ENCODE measurements at places on chromosomes 7 and 10.
A peak's percentile ranks its signal among the peaks of the same experiment; 100 is the strongest.

DNA sequence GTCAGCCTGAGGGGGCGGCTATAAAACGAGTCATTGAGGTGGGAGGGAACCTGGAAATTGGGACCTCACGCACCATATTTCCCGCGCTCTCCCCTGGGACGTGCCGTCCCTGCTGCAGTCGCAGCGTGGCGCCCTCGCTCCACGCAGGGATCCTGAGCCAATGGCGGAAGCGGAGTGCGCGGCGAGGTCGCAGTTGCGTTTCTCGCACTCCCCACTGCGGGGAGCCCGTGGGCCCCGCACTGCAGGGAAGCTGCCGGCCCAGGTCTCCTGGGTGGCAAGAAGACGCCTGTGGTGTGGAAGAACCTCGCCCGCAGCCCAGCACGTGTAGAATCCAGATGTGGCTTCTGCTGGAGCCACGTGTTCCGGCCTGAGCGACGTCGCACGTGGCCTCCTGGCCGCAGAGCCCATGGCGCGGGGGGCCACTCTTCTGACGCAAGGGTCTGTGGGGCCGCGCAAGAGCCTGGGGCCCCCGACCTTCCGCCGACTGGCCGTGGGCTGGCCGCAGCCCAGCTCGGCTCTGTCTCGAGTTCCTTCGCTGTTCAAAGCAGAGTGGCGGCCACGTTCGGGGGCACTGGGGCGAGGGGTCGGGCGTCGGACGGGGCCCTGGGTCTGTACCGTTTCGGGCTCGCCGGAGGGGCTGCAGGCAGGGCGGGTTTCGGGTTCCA is 26.4 kb downstream of the HIF1AN start:
- DNase-seq = peak; percentile 74

- DNase-seq = peak; percentile 44
These were observed 37.0 kb downstream of the RBM20 start for GRCh38 chr10:110681023-110681681.

DNA sequence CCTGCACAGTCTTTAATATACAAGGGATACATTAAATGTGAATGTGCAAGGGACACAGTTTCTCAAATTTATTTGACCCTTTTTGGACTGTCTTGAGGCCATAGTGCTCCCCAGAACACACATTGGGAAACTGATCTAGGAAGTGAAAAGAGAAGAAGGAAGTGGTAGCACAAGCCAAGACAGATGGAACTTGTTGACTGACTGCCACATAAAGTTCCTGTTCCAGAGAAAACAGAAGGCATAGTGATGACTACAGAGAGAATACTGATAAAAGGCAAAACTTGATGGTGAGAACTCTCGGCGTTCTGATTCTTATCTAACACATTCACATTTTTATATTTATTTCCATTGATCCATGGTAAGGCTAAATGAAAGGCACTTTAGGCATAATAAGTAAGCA is 1216.4 kb downstream of the CNTNAP2 start:
- DNase-seq = no peak

DNA sequence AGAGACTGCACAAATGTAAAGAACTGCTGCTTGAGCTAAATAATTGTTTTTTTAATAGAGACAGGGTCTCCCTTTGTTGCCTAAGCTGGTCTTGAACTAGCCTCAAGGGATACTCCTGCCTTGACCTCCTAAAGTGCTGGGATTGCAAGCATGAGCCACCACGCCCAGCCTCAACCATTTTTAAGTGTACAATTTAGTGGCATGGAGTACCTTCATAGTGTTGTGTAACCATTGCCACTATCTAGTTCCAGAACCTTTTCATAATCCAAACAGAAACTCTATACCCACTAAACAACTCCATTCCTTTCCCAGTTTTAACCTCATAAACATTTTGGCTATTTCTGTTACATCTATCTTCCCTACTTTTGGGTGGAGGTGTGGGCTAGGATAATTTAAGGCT is 6.7 kb downstream of the EIF4H start:
- DNase-seq = no peak

DNA sequence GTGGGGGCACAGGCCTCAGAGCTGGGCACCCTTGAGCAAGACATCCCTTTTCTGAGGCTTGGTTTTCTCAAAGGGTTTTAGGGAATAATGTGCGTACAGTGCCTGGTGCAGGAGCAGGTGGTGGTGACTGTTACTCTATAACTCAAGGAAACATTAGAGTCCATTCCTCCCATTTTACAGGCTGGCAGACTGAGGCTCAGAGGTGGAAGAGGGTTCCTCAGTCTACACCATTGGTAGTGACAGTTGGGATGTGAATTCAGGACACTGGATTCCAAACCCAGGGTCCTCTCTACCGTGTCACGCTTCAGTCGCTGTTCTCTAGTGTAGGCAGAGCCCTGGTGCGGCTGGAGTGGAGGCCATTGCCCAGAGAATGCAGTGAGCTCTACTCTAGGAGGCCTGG is 40.0 kb upstream of the AQP1 start:
- no peak for DNase-seq

- DNase-seq = no peak
These were observed 73.4 kb downstream of the GPR141 start for GRCh38 chr7:37756797-37757551.

DNA sequence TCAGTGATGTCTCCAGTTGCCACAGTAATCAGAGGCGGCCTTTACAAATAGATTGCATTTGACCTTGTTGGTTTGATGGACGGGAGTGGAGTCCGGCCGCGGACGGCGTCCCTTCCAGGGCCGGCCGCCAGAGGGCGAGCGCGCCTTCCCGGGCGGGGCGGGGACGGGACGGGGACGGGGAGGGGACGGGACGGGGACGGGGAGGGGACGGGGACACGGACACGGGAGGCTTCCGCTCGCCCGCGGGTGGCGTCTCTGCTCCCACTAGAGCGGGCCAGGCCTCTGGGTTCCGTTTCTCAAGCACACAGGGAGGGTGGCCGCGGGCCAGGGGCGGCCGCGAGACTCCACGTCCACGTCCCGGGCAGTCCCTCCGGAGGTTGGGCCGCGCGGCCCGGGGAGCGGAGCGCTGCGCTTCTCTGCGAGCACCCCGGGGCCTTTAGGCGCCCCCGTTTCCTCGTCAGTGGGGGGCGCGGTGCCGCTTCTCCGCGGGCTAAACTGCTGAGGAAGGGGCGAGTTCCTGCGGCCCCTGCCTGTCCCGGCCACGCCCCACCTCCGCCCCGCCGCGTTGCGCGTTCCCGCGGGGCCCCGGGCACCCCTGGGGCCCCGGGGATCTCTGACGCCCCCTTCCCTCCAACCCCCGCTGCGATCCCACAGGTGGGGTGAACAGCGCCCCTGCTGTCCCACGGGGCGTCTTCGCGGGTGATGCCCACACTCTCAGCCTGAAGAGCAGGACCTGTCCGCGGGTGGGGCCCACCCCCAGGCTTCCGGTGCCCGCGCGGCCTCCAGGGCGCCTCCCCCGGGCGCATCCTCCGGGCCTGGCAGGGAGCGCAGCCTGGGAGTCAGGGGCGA is 84.2 kb upstream of the MKI67 start:
- DNase-seq = peak; percentile 78

DNA sequence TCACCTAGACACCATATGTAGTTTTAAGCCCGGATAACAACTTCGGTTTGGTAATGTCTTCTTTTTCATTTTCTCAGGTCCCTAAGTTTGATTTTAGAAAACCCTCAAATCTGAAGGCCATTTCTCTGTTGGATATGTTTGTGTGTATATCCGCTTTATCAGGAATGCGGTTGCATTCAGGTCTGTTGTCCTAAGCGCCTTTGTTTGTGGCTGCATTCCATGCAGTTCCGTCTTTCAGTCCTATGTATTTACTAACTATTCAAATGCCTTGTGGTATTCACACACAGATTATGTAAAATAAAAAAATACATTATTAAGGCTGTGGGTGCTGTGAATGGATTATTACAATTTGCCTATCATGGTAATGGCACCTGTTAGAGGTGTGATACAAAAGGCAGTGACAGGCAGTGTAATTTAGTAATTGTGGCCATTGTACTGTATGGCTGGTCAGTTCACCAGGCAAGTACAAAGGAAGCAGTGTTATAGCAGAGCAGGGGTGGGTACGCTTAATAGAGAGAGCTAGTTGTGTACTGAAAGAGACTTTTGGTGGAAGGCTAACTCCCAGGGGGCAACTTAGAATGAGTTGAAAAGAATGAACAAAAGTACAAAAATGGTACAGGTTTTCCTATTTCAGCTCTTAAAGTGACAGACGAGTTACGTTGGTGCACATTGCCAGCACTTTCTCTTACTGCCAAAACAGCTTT is 136.4 kb downstream of the VTI1A start:
- DNase-seq = peak; percentile 98

GRCh38 chr7:157980774-157981173 is 606.8 kb downstream of the PTPRN2 start:
- no peak for DNase-seq

GRCh38 chr7:155881471-155882350 is 69.4 kb upstream of the SHH start:
- DNase-seq = no peak

DNA sequence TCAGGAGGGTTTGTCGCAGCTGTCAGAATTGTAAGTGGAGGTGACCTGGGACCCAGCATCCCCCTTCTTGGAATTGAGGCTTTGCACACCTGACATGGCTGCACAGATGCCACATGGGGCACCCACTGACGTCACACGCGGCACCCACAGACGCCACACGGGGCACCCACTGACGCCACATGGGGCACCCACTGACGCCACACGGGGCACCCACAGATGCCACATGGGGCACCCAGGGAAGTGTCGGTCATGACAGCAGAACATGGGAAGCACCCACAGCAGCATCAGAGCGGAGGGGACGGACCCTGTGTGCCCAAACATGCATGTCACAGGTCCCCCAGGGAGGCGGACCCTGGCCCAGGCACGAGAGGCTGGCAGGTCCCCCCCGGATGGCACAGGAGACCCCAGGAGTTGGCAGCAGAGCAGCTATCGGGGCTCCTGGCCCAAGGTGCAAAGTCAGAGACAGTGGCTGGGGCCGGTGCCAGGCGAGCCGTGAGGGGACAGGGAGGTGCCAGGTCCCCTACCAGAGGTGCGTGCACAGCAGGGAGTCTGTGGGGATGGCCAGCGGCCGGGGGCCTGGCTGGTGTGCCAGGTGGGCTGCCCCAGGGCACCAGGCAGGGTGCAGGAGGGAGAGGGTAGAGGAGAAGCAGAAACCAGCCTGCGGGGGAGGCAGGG is 21.1 kb downstream of the KNDC1 start:
- no peak for DNase-seq

DNA sequence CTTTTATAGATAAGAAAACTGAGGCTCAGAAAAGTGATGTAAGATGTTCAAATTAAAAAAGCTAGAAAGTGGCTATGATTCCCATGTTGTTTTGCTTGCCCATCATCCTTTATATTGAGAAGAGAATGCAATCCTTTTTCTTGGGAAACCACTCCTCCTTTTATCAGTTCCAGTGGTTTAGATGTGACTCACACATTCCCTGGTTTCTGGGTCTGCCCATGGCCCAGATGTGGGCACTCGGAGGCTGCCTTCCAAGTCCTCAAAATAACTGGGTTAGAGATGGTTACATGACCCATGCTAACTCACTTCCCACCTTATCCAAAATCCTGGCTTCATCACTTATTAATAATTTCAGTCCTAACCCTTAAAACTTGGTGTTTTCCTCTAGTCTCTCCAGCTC is 550.0 kb downstream of the MDFIC start:
- no peak for DNase-seq

DNA sequence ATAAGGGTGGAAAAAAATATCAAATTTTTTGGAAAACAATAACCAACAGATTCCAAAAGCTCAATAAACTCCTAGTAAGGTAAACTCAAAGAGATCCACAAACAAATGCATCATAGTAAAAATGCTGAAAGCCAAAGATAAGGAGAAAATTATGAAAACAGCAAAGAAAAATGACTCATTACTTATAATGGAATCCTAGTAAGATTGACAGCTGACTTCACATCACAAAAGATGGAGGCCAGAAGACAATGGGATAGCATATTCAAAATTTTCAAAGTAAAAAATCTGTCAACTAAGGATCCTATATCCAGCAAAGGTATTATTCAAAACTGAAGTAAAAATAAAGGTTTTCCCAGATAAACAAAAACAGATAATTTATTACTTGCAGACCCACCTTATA is 183.4 kb upstream of the VIPR2 start:
- no peak for DNase-seq

DNA sequence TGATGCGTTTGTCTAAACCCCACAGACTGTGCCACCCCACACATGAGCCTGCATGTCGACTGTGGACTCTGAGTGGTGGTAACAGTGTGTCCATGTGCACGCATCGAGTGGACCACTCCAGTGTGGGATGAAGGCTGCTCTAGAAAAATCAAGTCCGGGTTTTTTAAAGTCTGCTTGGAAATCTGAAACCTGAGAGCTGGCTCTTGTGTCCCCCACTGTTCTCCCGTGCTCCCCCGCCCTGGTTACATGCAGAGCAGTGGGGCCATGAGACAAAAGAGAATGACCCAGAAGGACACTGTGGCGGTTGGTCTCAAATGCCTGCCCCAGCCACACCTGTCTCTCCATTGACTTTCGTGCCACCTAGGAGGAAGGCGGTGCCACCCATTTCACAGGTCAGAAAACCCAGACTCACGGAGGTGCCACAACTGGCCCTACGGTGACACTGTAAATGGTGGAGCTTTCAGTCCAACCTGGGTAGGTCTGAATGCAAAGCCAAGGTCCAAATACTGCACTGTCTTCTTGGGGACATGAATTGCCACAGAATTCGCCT is 27.3 kb upstream of the PWWP2B start:
- no peak for DNase-seq

DNA sequence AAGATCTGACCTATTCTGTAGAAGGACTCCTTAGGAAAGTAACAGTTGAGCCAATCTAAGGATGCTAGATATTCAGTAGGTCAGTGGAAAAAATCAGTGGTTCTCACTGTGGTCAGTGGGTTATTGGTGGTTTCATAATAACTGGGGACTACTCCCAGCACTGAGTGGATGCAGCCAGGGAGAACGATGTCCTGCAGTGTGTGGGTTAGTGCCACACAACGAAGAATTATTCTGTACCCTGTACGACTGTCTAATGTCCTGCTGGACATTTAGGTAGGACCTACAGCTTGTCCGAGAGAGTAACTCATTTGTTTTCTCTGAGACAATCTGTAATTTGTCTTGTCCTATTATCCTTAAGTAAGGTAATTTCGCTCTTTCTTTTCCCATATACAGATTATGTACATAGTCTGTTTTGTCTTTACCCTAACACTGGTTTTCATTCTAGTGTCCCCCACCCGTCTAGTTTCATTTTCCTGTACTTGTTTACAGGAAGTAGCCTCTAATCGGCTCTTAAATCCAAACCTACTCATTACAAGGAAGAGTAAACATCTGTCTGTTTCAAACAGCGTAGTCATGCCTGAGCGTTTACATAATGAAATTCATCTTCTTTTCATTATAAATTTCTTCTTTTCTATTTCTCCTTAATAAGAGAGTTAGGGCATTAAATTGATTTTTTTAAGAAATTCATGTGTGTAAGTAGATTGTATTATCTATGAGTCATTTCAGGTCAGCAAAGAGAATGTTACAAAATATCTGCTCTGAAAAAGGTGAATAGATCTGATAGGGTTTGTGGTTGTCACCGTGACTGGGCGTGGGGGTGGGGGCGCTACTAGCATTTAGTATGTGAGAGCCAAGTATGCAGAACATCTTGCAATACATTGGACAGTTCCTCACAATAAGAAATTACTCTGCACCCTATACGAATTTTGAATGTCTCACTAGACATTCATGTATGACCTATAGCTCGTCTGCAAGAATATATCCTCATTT is 8.3 kb upstream of the ZC3HAV1L start:
- no peak for DNase-seq
